ENCODE measurements at places on chromosomes 3 and 15.

GRCh38 chr15:81516012-81516411 is 142.0 kb upstream of the TMC3 start:
- DNase-seq = no peak

GRCh38 chr15:38843051-38843501 is 278.5 kb upstream of the RASGRP1 start:
- DNase-seq = no peak

DNA sequence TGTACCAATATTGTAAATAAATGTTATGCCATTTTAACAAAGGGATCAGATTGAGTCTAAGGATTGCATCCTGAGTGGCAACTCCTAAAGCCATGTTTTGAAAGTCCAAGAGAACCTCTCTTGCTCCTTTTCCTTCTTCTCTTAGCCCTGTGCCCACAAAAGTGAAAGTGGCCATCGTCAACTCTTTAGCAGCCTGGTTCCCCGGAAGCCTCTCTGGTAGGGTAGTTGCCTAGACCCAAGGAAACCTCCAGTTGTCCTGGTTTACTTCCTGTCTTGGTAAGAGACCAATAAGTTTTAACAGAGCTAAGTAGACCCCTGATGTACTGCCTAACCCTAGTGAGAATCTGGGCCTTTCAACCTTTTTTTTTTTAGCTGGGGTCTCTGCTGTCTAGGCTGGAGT is 10.2 kb upstream of the ITPKA start:
- peak; percentile 21 for DNase-seq

DNA sequence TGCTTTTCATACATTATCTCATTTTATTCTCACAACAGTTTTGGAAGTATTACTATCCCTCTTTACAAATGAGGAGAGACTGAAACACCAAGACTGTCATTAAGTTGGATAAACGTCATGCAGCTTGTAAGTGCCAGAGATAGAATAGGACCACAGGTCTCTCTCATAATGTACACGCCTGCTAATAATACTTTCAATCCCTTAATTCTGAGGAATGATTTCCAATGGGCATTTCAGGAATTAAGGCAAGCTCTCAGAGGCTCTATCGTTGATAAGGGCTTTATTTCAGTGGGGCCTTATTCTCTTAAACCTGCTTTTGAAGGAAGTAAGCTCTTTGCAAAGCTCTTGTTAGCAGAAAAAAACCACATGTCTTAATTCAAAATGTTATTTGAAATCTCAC is 229.1 kb downstream of the NFKBIZ start:
- no peak for DNase-seq

GRCh38 chr3:45008117-45008516 is 18.0 kb upstream of the CLEC3B start:
- DNase-seq = no peak

- peak; percentile 56 for DNase-seq
Observed at GRCh38 chr3:39361252-39361927, 21.8 kb upstream of the SLC25A38 start.

DNA sequence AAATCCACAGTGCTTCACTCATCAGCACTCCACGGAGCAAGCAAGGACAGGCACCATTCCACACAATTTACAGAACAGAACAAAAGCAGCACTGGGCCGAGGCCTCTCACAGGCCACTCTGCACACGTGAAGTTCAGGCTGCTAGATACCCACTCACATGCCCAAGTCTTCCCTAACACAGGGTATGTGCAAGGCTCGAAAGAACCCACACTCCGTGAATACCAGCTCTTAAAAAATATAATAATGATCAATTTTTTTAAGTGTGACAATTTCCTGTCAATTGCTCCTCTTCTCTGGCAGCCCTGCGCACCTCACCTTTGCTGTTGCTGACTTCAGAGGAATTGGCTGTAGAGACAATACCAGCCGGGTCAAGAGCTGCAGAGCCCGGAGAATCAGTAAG is 19.0 kb downstream of the XPC start:
- DNase-seq = no peak

DNA sequence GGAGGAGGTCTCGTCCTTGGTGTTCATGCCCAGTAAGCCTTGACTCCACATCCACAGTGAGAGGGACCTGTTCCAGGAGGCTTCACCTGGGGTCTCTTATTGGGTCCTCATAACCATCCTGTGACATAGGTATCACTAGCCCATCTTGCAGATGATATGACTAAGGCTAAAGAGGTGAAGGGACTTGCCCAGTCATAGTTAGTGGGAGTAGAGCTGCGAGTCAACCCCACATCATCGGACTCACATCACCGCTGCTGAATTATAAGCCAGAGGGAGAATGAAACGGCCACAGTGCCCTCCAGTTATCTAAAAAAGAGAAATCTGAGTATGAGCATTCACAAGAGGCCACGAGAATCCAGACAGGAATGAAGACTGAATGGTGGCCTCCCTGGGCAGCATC is 66.0 kb downstream of the MESD start:
- DNase-seq = no peak

- no peak for DNase-seq
Observed at GRCh38 chr3:146493221-146493620, 23.9 kb upstream of the PLSCR2 start.

DNA sequence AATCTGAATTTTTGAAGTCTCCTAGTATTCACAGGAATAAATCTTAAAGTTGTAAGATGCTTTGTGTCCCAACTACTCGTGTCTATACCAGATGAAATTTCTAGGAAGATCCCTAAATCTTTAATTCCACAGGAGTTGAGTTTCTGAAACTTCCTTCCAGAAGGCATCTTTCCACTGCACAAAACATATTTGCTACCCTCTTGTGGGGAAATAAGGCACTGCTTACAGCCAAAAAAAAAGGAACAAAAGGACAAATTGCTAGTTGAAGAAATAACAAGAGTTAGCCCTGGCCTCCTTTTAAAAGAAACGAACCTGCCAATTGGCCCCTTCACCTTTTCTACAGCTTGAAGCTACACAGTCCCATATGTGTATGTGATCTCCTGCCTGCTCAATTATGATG is 54.0 kb downstream of the TAFA4 start:
- no peak for DNase-seq

DNA sequence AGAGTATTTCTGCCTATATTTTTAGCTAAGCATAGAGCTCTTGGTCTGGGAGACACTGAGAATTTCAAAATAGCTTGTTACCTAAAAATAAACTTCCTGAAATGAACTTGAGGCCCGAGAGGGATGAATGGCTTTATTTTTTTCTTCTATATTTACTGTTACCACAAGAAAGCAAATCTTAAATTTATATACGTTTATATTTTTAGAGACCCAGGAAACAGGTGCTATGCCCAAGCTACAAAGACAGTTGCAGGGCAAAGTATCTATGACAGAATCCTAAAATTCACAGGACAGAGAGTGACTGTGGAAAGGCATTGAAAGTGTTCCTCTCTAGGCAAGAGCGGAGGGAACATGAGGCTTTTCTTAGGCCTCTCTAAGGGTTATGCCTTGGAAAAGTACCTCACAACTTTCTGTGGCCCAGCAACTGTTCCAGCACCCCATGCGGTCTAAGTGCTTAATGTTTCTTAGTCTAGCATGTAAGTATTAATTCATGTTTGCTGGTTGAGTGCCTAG is 36.5 kb downstream of the TGFBR2 start:
- no peak for DNase-seq

GRCh38 chr3:119575507-119575906 is 3.8 kb upstream of the ADPRH start:
- no peak for DNase-seq

- peak; percentile 1 for DNase-seq
Observed at GRCh38 chr3:34361921-34362320, 563.5 kb downstream of the PDCD6IP start.

All from CD4-positive, alpha-beta T cell treated with Interleukin-4 for 1 hour (primary cell).